ENCODE measurements at places on chromosomes 4 and X. TPM values are rescaled to one million over a fixed set of nuclear protein-coding genes. Genes with fewer than 3 reads are reported as not detected.

The HSFX1 gene
- 3.4 TPM for total RNA-seq

The LRRC66 gene
- not detected for total RNA-seq

The CNGA1 gene
- 2.4 TPM for total RNA-seq

The FAM47A gene
- not detected for total RNA-seq

The GSX2 gene
- total RNA-seq: not detected

The TMEM144 gene
- 11.8 TPM for total RNA-seq

The NEIL3 gene
- total RNA-seq: 10.6 TPM

The CT45A10 gene
- not detected for total RNA-seq

The PRRG1 gene
- total RNA-seq: 26.1 TPM

The PNMA5 gene
- total RNA-seq: not detected

The SPACA5 gene
- total RNA-seq: not detected

The LRP2BP gene
- total RNA-seq: 0.49 TPM

The AWAT2 gene
- not detected for total RNA-seq

The PAGE2B gene
- not detected for total RNA-seq

The HMGN5 gene
- 14.4 TPM for total RNA-seq

The ARHGEF6 gene
- total RNA-seq: 0.17 TPM

The BEND2 gene
- total RNA-seq: not detected

The GAGE12J gene
- total RNA-seq: not detected

The ARSD gene
- 42.0 TPM for total RNA-seq

The CCNB3 gene
- 0.73 TPM for total RNA-seq

The TLR3 gene
- 8.0 TPM for total RNA-seq

The CRLF2 gene
- 5.6 TPM for total RNA-seq

The KCNE5 gene
- total RNA-seq: 0.71 TPM

The SLIT2 gene
- total RNA-seq: 3.8 TPM

The NUP54 gene
- 33.9 TPM for total RNA-seq

The CENPE gene
- total RNA-seq: 17.9 TPM

The SAGE1 gene
- total RNA-seq: not detected

The TEX13B gene
- total RNA-seq: not detected

The IL2 gene
- not detected for total RNA-seq

- no peak for DNase-seq
Observed at GRCh38 chr4:76809594-76810305, 88.2 kb downstream of the SOWAHB start.

DNA sequence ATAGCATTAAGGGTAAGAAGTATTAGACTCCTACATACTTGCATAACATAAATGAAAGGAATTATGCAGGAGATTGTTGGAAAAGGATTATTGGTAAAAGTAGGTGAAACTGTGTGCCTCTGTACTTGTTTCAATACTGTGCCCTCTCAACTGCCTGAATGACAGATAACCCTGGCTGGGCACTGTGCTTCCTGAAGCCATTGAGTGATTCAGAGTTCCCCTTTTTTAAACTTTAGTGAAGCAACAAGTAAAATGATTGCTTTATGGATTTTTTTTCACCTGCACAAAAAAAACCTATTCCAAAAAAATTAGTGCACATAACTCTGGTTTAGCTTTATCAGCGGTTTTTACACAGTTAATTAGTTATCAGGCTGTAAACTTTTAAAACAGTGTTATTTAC is 204.8 kb downstream of the TRAM1L1 start:
- DNase-seq: no peak

GRCh38 chr4:87116231-87116630 is 104.2 kb downstream of the KLHL8 start:
- DNase-seq: no peak

- DNase-seq: no peak
Observed at GRCh38 chr4:86961116-86961515, 26.3 kb downstream of the AFF1 start.

- no peak for DNase-seq
Observed at GRCh38 chr4:42910459-42910858, 17.9 kb downstream of the GRXCR1 start.

- DNase-seq: no peak
Observed at GRCh38 chrX:56795309-56795868, 66.3 kb downstream of the NBDY start.

DNA sequence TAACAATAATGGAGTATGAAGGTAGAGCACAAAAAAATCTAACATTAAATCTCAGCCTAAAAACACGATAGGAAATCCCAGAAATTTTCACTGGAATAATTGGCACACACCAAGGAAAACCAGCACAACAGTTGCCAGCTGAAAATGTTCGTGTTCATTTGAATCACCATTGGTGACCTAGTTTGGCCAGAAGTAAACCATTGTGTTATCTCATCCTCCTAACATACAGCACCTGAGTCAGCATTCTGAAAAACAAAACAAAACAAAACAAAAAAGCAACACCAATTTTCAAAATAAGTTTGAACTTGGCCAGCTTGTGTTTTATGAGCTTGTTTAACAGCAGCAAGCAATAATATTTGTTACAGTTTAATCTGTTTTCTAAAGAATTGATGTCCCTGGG is 41.1 kb downstream of the UCHL1 start:
- DNase-seq: no peak

- DNase-seq: no peak
Observed at GRCh38 chr4:173159791-173160190, 8.8 kb upstream of the GALNT7 start.

DNA sequence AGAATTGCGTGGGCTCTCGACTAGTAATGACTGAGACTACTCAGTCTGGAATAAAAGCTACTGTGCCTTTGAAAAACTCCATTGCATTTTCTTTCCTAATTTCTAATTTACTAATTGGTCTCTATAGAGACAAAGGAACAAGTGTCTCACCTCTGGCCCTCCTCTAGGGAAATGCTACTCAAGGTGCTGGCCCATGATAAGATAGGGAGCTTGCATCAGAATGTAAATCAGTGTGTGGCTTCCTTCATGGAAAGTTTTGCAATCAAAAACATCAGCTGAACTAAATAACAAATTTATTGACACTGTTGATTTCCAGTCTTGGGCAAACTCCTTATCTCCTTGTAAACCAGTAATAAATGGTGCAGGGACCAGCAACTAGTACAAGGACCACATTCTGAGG is 81.8 kb downstream of the SRPX start:
- no peak for DNase-seq

GRCh38 chrX:148784856-148785255 is 284.4 kb downstream of the AFF2 start:
- DNase-seq: no peak

- DNase-seq: no peak
Observed at GRCh38 chr4:174928174-174928573, 10.0 kb downstream of the ADAM29 start.

DNA sequence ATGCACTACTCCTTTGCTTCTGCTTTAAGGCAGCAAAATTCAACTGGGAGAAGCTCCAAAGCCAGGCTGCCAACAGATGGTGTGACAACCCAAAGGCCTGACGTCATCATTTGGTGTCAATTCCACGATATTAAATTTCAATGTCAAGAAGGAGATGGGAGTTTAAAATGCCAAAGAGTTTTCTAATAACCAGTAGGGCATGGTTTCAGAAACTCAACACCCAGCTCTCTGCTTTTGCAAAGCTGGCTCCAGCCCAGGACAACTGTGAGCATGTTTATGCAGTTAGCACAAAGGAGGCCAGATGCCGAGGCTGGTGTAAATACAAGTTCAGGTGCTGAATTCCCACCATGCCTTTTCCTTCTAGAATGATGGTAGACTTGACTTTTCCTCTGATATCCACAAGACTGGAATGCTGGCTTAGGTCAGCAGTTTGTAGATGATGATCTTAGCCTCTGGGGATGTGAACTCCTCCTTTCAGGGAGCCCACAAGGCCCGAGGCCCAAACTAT is 67.3 kb downstream of the AFAP1 start:
- no peak for DNase-seq

DNA sequence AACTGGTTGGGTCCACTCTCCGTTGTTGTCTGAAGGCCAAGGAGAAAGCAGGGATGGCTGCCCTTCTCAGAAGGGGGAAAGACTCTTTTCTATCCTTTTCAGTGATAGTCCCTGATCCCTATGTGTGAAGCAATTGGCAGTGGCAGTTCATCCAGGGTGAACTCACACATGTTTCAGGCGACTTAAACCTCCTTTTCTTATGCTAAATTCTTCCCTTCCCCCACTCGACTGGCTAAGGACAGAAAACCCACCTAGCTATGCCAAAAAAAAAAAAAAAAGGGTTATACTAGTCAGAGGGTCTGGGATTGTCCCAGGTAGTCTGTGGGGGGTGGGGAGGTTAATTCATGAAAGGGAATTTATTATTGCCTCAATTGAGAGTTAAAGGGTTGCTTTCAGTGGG is 12.2 kb upstream of the ZNF280C start:
- DNase-seq: no peak

DNA sequence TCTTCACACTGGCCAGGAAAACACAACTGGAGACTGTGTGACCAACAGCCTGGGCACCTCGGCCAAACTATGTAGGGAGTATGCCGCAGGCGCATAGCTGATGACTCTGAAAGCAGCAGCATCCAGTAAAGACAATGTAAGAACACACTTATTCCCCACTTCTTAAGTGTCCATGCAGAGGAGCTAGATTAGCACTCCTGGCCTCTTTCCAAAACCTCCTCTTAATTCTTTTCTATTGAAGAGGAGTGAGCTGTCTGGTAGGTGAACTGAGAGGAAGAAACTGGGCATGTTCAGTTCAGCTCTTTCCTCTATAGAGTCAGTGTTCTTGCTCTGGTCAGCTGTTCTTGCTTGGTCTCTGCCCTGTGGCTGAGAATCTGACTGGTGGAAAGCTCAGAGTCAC is 21.1 kb downstream of the NMU start:
- no peak for DNase-seq

DNA sequence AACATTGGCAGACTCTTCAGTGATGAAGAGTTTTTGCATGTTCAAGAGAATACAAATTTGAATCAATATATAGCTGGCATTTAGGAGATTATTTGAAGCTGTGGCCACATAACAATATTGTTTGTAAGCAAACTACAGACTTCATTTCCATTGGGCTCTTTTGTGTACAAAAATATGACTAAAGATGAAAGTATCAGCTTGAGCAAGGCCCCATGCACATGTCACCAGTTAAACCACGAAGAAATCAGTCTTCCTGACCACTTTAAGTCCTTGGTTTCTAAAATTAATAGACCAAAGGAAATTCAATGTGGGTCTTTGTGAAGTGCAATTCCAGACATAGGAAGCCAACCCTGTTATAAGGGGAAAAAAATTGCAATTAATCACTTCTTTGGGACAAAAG is 1664.6 kb upstream of the ADGRL3 start:
- no peak for DNase-seq

- no peak for DNase-seq
Observed at GRCh38 chr4:41873380-41874295, 61.6 kb upstream of the TMEM33 start.

- DNase-seq: no peak
Observed at GRCh38 chr4:56211202-56211601, 176.1 kb downstream of the AASDH start.

GRCh38 chr4:102783006-102783405 is 22.2 kb upstream of the MANBA start:
- DNase-seq: no peak

GRCh38 chr4:26574563-26574962 is 9.3 kb upstream of the TBC1D19 start:
- no peak for DNase-seq

DNA sequence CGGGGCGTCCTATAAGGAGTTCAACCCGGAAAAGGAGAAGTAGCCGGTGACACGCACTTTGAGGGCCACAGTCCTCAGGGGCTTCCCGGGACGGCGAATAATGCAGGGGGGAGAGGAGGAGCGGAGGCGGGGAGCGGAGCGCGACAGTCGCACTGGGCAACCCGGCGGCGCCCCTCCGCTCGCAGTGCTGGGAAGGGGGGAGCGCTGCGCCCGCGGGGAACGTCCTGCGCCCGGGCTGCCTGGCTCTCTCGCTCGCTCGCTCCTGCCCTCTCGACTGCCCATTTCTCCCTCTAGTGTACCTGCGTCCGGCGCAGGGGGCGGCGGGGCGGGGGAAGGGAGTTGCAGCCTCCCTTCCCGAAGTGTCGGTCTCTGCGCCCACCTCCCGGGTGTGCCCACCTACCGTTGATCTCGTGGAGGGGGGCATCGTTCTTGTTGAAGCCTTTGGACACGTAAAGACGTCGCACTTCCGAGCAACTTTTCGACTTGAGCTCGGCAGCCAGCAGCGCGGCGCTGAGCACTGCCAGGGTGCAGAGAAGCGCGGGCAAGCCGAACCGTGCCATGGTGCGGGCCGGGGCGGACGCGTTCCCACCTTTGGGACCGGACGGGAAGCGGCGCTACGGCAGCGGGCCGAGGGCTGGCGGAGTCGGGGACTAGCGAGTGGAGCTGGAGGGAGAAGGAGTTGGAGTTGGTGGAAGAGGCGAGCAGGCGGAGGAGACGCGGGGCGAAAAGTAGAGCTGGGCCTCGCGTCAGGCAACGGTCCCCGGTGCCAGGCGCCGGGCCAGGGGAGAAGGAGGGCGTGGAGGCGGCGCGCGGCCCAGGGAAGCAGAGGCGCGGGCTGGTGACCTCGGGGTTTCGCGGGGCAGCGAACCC is 648 bp downstream of the GPC4 start:
- peak; percentile 20 for DNase-seq

GRCh38 chrX:126137899-126138298 is 28.2 kb downstream of the DCAF12L2 start:
- DNase-seq: no peak

DNA sequence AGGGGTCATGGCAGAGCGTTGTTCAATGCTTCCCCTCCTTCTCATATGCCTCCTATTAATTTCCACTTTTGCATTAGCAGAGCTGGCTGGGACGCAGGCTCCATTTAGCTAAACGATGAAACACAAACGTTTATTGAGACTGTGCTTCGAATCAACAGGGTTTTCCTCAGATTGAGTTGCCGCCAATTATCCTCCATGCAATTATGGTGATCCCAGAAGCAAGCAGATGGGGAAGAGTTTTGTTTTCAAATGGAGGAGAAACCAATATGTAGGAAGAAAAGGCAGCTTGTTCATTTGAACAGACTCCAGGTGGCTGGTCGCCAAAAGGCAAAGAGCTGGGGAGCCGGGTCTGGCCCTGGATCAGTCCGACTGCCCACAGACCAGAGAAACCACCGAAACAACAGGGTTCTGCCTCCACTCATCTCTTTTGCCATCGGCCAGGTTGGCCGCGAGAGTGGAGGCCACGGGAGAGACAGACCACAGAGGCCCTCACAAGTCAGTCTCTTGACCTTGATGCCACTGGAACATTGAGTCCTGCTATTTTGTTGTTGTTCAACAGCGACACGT is 184.8 kb downstream of the GBA3 start:
- no peak for DNase-seq

DNA sequence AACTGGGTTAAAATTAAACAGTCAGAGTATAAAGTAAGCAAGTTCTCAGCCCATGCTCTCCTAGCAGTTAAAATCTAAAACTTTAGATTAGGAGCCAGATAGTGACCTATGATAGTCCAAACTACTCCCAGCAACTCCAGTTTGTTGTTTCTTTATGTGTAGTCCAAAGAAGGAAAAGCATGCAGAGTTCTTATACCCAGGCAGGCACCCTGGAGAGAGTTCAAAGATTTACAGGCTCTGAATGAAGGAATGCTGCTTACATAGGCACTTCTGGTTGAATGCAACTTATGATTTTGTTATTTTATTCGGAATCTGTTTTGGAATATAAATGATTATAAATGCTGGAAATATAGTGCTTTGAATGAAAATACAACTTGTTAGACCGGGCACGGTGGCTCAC is 67.2 kb downstream of the GPAT3 start:
- DNase-seq: no peak

GRCh38 chrX:100926453-100926852 is 2.3 kb downstream of the XKRX start:
- DNase-seq: no peak

- DNase-seq: no peak
Observed at GRCh38 chrX:150542846-150543229, 25.6 kb upstream of the MTM1 start.

- no peak for DNase-seq
Observed at GRCh38 chr4:59200992-59201391, 1999.1 kb upstream of the ADGRL3 start.
